ENCODE measurements at places on chromosomes 1 and 21. TPM values are rescaled to one million over a fixed set of nuclear protein-coding genes. Genes with fewer than 3 reads are reported as not detected.

The AADACL3 gene
- polyA plus RNA-seq: not detected

The ZNF593 gene
- 26.2 TPM for polyA plus RNA-seq

The LMOD1 gene
- not detected for polyA plus RNA-seq

The SPRR2A gene
- polyA plus RNA-seq: not detected

The B3GALT5 gene
- polyA plus RNA-seq: not detected

The ZNF687 gene
- 1.6 TPM for polyA plus RNA-seq

The KIF26B gene
- not detected for polyA plus RNA-seq

The HJV gene
- not detected for polyA plus RNA-seq

The SERTAD4 gene
- polyA plus RNA-seq: not detected

The CR1 gene
- polyA plus RNA-seq: 2.3 TPM

The PPM1J gene
- not detected for polyA plus RNA-seq

The IQGAP3 gene
- not detected for polyA plus RNA-seq

The OR14K1 gene
- polyA plus RNA-seq: not detected

The KISS1 gene
- polyA plus RNA-seq: not detected

The GPR52 gene
- not detected for polyA plus RNA-seq

The TSPEAR gene
- 0.05 TPM for polyA plus RNA-seq

The RNF186 gene
- polyA plus RNA-seq: not detected

The CR2 gene
- polyA plus RNA-seq: 2.2 TPM

The INSRR gene
- not detected for polyA plus RNA-seq

The USP16 gene
- 32.5 TPM for polyA plus RNA-seq

The NUCKS1 gene
- 18.9 TPM for polyA plus RNA-seq

The ADAM30 gene
- not detected for polyA plus RNA-seq

The ACBD3 gene
- polyA plus RNA-seq: 22.3 TPM

The NPL gene
- polyA plus RNA-seq: 8.5 TPM

The S100B gene
- 24.1 TPM for polyA plus RNA-seq

The TTC22 gene
- polyA plus RNA-seq: 5.6 TPM

The RAB3B gene
- polyA plus RNA-seq: 0.01 TPM

The TNFRSF8 gene
- polyA plus RNA-seq: not detected

The SPRR2E gene
- not detected for polyA plus RNA-seq

The PCNX2 gene
- polyA plus RNA-seq: 11.7 TPM

The UTS2 gene
- 10.0 TPM for polyA plus RNA-seq

The LRRC3 gene
- 0.17 TPM for polyA plus RNA-seq

The ARF1 gene
- polyA plus RNA-seq: 569 TPM

The KCNC4 gene
- 2.0 TPM for polyA plus RNA-seq

The FCGR3A gene
- 44.6 TPM for polyA plus RNA-seq

The CSMD2 gene
- polyA plus RNA-seq: not detected

The MIER1 gene
- polyA plus RNA-seq: 38.6 TPM

The SLC45A1 gene
- 0.70 TPM for polyA plus RNA-seq

The ARMH1 gene
- 21.1 TPM for polyA plus RNA-seq

The NT5C1A gene
- polyA plus RNA-seq: not detected

The SSU72 gene
- polyA plus RNA-seq: 231 TPM

The SH3BGR gene
- 1.6 TPM for polyA plus RNA-seq

The FMO5 gene
- 1.2 TPM for polyA plus RNA-seq

The AMY1B gene
- not detected for polyA plus RNA-seq

The IGFN1 gene
- not detected for polyA plus RNA-seq

The SFN gene
- not detected for polyA plus RNA-seq

The CFAP57 gene
- polyA plus RNA-seq: not detected

The KMO gene
- 0.06 TPM for polyA plus RNA-seq

The ZNF683 gene
- polyA plus RNA-seq: 205 TPM

The SLC44A3 gene
- 0.83 TPM for polyA plus RNA-seq

The ADAMTS5 gene
- not detected for polyA plus RNA-seq

The EDARADD gene
- polyA plus RNA-seq: 16.2 TPM

The CELA2B gene
- polyA plus RNA-seq: not detected

The MAP3K7CL gene
- polyA plus RNA-seq: 6.0 TPM

The KRTAP12-1 gene
- not detected for polyA plus RNA-seq

The PLA2G2D gene
- not detected for polyA plus RNA-seq

The AIRE gene
- 0.22 TPM for polyA plus RNA-seq

The PAPPA2 gene
- not detected for polyA plus RNA-seq

The SLC9C2 gene
- polyA plus RNA-seq: not detected

Measured in CD8-positive, alpha-beta memory T cell (primary cell).